ENCODE measurements at places on chromosomes 4 and X.

DNA sequence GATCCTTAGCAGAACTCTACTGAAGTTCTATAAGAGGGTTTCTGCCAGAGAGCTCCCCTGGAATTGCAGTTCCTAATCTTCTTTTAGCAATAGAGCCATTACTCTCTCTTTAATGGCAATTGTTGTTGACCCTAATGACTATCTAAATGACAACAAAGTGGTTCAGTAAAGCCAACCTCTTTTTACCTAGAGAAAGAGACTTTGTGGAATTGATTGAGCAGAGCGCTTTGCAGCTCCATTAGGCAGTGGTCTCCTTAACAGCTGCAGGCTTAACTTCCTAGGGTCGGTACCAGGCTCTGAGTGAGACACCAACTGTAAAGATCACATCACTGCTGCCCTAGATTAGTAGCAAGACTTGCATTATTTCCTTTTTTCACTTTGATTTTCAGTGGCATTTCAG, 1472.9 kb upstream of the TENM3 start:
- no peak for DNase-seq

DNA sequence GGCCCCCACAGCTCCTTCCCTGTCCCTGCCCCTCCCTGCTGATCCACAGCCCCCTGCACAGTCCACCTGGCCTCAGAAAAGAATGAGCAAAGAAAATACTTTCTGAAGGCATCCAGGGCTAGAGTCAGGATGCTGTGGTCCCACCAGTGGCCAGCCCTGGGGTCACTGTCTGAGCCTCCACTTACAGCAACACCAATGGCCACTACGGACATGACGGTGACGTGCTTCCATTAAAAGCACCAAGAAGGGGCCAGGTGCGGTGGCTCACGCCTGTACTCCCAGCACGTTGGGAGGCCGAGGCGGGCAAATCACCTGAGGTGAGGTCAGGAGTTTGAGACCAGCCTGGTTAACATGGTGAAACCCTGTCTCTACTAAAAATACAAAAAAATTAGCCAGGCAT, 4.0 kb downstream of the JAKMIP1 start:
- no peak for DNase-seq

GRCh38 chr4:14000091-14000814, 372.7 kb upstream of the BOD1L1 start:
- no peak for DNase-seq

GRCh38 chr4:111127841-111128240, 505.0 kb upstream of the PITX2 start:
- no peak for DNase-seq
